CD4-positive, alpha-beta T cell (primary cell): ENCODE measurements at places on chromosomes 7 and 10.

DNA sequence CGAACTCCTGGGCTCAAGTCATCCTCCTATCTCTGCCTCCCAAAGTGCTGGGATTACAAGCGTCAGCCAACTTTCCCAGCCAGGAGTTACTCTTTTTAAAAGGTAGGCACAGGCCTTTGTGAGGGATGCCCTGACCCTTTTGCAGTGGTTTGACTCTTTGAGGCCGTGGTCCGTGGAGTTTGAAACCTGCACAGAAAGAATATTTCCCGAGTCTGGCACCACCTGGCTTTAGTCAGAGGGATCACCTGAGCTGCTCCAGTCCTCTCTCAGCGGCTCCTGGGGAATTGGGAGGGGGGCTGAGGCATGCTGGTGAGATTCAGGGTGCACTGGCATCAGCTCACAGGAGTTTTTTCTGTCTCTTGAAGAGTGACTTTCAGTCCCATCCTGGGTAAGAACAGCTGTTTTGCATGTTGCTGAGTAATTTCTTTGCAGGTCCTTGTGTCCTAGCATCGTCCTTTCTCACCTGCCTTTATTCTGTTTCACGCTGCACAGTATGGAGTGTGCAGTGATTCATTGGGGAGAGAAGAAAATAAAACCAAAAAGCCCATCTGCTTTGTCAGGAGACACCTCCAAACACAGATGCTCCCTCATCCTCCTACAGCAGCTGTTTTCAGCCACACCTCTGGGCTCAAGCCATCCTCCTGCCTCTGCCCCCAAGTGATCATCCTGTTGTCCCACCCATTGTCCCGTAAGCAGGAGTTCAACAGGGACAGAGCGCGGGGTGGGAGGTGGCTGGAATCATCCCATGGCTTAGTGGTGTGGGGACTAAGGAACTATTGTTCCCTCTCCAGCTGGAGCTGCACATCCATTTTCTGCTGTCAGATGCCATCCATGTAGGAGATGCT, 284.7 kb downstream of the CAMK1D start:
- DNase-seq, result no peak

- DNase-seq, result no peak
Observed at GRCh38 chr7:113013761-113014449, 72.7 kb downstream of the GPR85 start.

GRCh38 chr7:25894002-25894901, 257.7 kb upstream of the NFE2L3 start:
- DNase-seq, result peak; percentile 72

GRCh38 chr10:34504534-34504933, 310.6 kb downstream of the PARD3 start:
- DNase-seq, result no peak

DNA sequence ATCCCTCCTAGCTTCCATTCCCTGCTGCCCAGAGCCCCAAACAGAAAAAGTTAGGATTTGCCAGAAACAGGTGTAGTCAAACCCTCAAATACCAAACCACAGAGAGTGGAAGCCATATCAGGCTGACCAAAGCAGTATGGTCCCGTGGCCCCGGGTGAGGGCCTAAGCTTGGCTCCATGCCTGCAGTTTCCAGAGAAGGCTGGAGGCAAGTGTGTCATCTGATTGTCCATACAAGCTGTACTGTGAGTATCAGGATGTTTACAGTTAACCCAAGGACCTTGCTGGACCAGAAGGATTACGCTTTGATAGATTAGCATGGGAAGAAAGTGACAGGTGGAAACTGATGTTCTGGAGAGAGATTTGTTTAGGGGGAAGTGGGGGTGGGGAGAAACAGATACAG, 96.3 kb downstream of the PRKAG2 start:
- no peak for DNase-seq
